ENCODE measurements at places on chromosomes 6 and 20. TPM values are rescaled to one million over a fixed set of nuclear protein-coding genes. Genes with fewer than 3 reads are reported as not detected.

The VGLL2 gene
- total RNA-seq = not detected

The CST7 gene
- total RNA-seq = 9.6 TPM

The PRR18 gene
- total RNA-seq = not detected

- no peak for DNase-seq
- H3K4me1 ChIP-seq = no peaks in the 10 kb centered on the region
- peaks cover 57% of the 10 kb centered on the region for H3K36me3 ChIP-seq
- no peak overlapping the region for H3K27ac ChIP-seq
Measured at GRCh38 chr6:3013486-3013885, 13.8 kb downstream of the NQO2 start.

DNA sequence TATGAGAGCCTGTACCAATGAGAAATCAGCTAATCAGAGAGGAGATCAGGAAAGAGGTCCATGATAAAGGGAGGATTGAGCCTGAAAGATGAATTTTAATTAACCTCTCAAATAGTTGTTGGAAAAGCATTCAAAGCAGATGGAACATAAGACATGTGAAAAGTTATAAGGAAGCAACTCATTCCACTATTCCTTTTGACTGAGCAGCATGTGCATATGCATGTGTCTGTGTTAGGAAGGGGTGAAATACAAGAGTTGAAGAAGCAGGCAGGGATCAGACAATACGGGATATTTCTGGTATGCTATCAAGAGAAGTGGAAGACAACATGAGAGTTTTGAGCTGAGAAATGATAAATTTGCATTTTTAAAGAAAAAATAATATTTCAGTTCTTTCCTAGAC is 624.8 kb upstream of the PTCHD4 start:
- no peaks in the 10 kb centered on the region for H3K27me3 ChIP-seq
- no peak overlapping the region for H3K27ac ChIP-seq
- no peaks in the 10 kb centered on the region for H3K4me1 ChIP-seq
- no peak for DNase-seq
- no peak overlapping the region for H3K4me3 ChIP-seq

GRCh38 chr20:48339190-48339985 is 488.4 kb downstream of the PREX1 start:
- no peaks in the 10 kb centered on the region for H3K36me3 ChIP-seq
- no peak overlapping the region for H3K4me3 ChIP-seq
- DNase-seq = no peak
- H3K27ac ChIP-seq = no peak overlapping the region
- H3K4me1 ChIP-seq = no peaks in the 10 kb centered on the region

DNA sequence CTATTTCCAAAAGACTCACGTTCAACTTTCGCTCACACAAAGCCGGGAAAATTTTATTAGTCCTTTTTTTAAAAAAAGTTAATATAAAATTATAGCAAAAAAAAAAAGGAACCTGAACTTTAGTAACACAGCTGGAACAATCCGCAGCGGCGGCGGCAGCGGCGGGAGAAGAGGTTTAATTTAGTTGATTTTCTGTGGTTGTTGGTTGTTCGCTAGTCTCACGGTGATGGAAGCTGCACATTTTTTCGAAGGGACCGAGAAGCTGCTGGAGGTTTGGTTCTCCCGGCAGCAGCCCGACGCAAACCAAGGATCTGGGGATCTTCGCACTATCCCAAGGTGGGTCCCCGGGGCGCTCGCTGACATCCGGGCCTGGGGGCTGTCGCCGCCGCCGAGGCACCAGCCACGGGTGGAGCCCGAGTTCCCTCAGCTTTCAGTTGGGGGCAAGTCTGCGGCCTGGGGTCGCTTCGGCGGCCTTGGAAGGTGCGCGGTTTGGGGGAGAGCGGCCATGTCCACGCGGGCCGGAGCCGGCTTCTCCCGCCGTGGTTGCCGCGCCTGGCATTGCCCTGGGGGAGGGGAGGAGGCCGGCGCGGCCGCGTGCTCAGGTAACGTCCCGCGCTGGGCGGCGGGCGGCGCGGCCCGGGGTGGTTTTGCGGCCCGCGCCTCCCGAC is 429 bp downstream of the AMD1 start:
- no peaks in the 10 kb centered on the region for H3K36me3 ChIP-seq
- peak; percentile 82 for DNase-seq
- H3K4me3 ChIP-seq = peak overlapping the region; percentile 79
- peaks cover 28% of the 10 kb centered on the region for H3K4me1 ChIP-seq

DNA sequence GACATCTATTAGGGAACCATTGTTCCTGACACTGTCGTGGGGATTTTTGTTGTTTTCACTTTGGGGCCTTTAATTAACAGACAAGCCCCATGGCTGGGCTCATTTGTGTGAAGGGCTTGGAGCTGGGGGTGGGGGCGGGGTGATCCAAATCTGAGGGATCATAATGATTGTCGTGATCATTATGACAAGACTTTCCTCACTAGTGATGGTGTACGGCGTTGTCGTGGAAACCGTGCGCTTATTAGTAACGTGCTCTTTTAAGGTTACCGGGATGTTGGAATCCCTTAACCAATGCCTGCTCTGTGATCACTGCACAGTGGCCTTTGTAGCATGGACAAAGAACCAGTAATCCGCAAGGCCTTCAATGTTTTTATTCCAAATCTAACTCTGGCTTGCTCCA is 18.6 kb downstream of the PDYN start:
- no peaks in the 10 kb centered on the region for H3K36me3 ChIP-seq
- H3K4me3 ChIP-seq = no peak overlapping the region
- H3K4me1 ChIP-seq = no peaks in the 10 kb centered on the region

- H3K4me3 ChIP-seq = no peak overlapping the region
- H3K27ac ChIP-seq = no peak overlapping the region
- peaks cover 4% of the 10 kb centered on the region for H3K4me1 ChIP-seq
- H3K36me3 ChIP-seq = no peaks in the 10 kb centered on the region
- DNase-seq = no peak
Measured at GRCh38 chr20:59124296-59125029, 39.2 kb upstream of the ZNF831 start.

DNA sequence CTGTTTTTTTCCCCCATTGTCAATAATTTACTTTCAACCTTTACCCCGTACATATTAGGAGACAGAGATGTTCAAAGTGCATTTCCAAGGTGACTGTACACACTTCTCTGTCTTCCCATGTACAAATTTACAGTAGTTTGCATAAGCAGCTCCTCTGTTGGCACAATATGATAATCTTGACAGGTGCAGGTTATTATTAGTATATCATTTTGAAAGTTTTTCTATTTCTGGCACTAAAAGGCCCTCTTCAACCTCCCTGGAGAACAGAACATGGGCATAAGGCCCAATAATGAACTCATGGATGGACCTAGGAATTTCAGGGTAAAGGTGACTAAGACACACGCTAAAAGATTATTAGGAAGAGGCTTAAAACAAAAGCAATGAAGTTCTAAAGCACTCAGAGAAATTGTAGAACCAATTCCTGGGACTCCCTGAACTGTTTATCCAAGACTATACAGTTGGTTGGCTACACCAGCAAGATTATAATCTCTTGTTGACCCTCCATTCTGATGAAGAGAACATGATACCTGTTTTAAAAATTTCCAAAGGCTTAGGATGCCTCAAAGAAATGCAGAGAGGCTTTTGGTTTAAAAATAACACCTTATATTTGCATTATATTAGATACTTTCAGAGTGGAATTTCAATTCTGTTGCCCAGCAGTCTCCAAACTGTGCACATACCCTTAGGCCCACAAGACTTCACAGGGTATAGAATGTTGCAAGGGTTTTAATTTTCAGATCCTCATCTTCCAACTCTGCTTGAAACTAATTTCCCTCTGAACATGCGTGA is 1.1 kb downstream of the AIG1 start:
- peak overlapping the region; percentile 90 for H3K4me3 ChIP-seq
- H3K27me3 ChIP-seq = no peaks in the 10 kb centered on the region
- no peak for DNase-seq
- no peak overlapping the region for H3K27ac ChIP-seq
- no peaks in the 10 kb centered on the region for H3K36me3 ChIP-seq

DNA sequence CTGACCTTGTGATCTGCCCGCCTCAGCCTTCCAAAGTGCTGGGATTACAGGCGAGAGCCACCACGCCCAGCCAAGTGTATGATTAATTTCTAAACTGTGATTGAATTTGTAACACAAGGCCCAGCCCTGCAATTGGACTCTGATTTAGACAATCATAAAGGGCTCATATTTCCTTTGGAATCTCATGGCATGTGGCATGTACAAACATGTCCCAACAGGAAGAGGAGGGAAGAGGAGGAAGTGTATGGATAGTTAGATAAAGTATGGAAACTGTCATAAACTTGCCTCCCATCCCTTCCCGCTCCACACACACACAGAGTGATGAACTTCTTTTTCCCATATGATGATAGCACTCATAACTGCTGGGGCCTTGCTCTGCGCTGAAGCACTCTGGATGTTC is 27.2 kb upstream of the QKI start:
- H3K27me3 ChIP-seq = no peaks in the 10 kb centered on the region
- H3K4me3 ChIP-seq = no peak overlapping the region
- H3K36me3 ChIP-seq = no peaks in the 10 kb centered on the region
- H3K4me1 ChIP-seq = peaks cover 4% of the 10 kb centered on the region
- DNase-seq = no peak
- H3K27ac ChIP-seq = no peak overlapping the region

- peaks cover 10% of the 10 kb centered on the region for H3K36me3 ChIP-seq
- no peaks in the 10 kb centered on the region for H3K4me1 ChIP-seq
- DNase-seq = no peak
- H3K4me3 ChIP-seq = no peak overlapping the region
- H3K27me3 ChIP-seq = no peaks in the 10 kb centered on the region
Measured at GRCh38 chr6:583635-584034, 73.3 kb downstream of the HUS1B start.

GRCh38 chr20:19934792-19935491 is 82.2 kb upstream of the NAA20 start:
- peak; percentile 75 for DNase-seq
- peaks cover 84% of the 10 kb centered on the region for H3K4me1 ChIP-seq
- H3K4me3 ChIP-seq = peak overlapping the region; percentile 38
- H3K27me3 ChIP-seq = no peaks in the 10 kb centered on the region

DNA sequence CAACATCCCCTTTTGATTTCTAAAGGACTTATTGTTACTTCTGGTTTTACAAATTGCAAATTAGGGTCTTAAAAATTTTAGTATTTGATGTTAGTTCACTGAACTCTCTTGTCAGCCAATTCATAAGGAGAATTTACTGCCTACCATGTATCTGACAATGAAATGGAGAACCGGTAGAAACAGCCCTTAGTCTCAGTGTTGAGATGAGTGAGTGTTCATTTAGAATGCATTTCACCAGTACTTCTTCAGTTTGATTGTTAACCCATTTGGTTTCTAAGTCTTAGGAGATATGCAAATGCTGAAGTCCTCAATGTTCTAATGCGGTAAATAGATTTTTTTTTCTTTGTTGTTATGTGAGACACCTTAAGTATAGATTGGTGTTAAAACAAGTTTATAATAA is 616.3 kb upstream of the FLRT3 start:
- no peak overlapping the region for H3K27ac ChIP-seq
- H3K36me3 ChIP-seq = no peaks in the 10 kb centered on the region
- no peaks in the 10 kb centered on the region for H3K27me3 ChIP-seq
- DNase-seq = no peak
- no peaks in the 10 kb centered on the region for H3K4me1 ChIP-seq
- no peak overlapping the region for H3K4me3 ChIP-seq

GRCh38 chr6:150925976-150926375 is 60.5 kb downstream of the MTHFD1L start:
- DNase-seq = no peak
- H3K27me3 ChIP-seq = no peaks in the 10 kb centered on the region
- peak overlapping the region; percentile 11 for H3K27ac ChIP-seq
- no peak overlapping the region for H3K4me3 ChIP-seq

- H3K4me1 ChIP-seq = no peaks in the 10 kb centered on the region
- no peak for DNase-seq
- H3K27me3 ChIP-seq = no peaks in the 10 kb centered on the region
Measured at GRCh38 chr6:43150051-43150751, 20.9 kb upstream of the SRF start.

GRCh38 chr6:100462706-100463629 is 1.8 kb downstream of the SIM1 start:
- no peak overlapping the region for H3K27ac ChIP-seq
- peaks cover 6% of the 10 kb centered on the region for H3K4me1 ChIP-seq
- no peaks in the 10 kb centered on the region for H3K36me3 ChIP-seq
- peaks cover 100% of the 10 kb centered on the region for H3K27me3 ChIP-seq
- DNase-seq = no peak
- H3K4me3 ChIP-seq = no peak overlapping the region

DNA sequence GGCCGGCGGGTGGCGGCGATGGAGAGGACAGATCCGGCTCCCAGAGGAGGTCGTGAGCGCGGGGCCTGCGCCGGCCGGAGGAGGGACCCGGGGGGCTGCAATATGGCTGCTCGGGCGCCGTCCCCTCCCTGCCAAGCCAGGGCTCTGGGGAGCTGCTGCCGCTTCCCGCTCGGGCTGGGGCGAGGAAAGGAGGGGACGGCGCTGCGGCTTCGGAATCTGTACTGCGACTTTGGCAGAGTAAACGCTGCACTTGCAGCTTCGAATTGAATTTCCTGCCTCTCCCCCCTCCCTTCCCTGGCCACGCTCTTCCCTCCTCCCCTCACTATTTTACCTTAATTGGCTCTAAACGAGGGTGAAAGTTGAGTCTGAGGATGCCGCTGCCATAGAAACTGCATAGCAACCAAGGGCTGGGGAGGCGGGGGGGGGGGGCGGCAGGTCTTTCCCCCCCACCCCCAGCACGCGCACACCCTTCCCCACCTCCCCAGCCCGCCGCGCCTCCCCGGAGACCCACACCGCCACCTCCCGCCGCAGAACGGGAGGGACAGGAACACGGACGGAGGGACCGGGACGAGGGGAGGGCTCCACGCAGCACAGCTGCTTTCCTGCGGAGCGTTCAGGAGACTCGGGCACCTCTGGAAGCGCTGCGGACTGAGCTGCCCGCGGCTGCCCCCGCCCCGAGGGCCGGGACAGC is 93.9 kb downstream of the RNASET2 start:
- no peak for DNase-seq
- peaks cover 12% of the 10 kb centered on the region for H3K4me1 ChIP-seq
- peak overlapping the region; percentile 50 for H3K4me3 ChIP-seq
- H3K27ac ChIP-seq = no peak overlapping the region

DNA sequence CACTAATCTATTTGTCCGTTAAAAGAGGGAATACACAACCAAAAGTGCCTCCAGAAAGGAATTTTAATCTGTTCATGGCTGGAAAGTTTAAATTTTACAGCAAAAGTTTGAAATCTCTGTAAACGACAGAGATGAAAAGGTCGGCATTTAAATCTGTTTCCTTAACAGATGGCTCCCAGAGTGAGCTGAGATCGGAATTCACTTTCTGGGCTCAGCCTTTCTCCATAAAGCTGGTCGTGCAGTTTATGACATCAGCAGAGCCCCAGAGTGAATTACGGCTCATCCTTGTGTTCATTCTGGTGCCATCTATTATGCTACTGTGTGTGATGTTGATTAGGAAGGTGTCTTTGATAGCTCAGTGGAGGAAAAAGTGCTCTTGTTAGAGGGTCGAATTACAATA is 117.6 kb upstream of the ZFP64 start:
- no peak overlapping the region for H3K4me3 ChIP-seq
- H3K4me1 ChIP-seq = no peaks in the 10 kb centered on the region
- no peaks in the 10 kb centered on the region for H3K27me3 ChIP-seq
- no peak for DNase-seq

DNA sequence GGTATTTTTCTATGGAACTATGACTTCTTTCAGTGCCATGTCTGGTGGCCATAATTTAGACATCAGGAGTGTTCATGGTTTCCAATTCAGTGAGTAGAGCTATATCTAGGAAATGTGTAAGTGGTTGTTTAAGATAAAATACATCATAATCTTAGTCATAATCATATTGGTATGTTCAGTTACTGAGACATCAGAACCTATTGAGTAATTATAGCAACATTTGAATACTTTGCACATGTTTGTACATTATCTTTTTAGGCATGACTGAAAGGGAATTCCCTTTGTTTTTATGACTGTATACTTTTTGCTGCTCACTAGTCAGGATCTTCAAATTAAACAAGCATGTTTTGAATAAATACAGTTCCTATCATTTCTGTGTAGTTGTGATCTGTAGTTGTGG is 64.0 kb downstream of the STXBP5 start:
- H3K27me3 ChIP-seq = no peaks in the 10 kb centered on the region
- DNase-seq = no peak
- H3K36me3 ChIP-seq = no peaks in the 10 kb centered on the region

All from upper lobe of right lung (tissue), 1 donor.